Upper lobe of left lung (tissue), 6 donors: ENCODE measurements at places on chromosomes 7 and 10. TPM values are rescaled to one million over a fixed set of nuclear protein-coding genes. Genes with fewer than 3 reads are reported as not detected.

- H3K4me3 ChIP-seq = no peak overlapping the region
- H3K36me3 ChIP-seq = peaks cover 12% of the 10 kb centered on the region
- no peak overlapping the region for H3K27ac ChIP-seq
- H3K27me3 ChIP-seq = no peaks in the 10 kb centered on the region
- peak; percentile 16 for DNase-seq
Measured at GRCh38 chr7:44052771-44053365, 8.4 kb downstream of the DBNL start.

- H3K4me3 ChIP-seq = no peak overlapping the region
- H3K36me3 ChIP-seq = no peaks in the 10 kb centered on the region
- no peak for DNase-seq
- H3K27ac ChIP-seq = no peak overlapping the region
- peaks cover 13% of the 10 kb centered on the region for H3K4me1 ChIP-seq
Measured at GRCh38 chr10:42948040-42948439, 128.8 kb upstream of the RET start.

- H3K36me3 ChIP-seq = no peaks in the 10 kb centered on the region
- no peak overlapping the region for H3K4me3 ChIP-seq
- H3K27me3 ChIP-seq = no peaks in the 10 kb centered on the region
- peak overlapping the region; percentile 35 for H3K27ac ChIP-seq
- peaks cover 32% of the 10 kb centered on the region for H3K4me1 ChIP-seq
Measured at GRCh38 chr10:110058212-110058611, 50.4 kb downstream of the ADD3 start.

TMEM196 gene
- total RNA-seq = not detected

TSPAN33 gene
- 8.3 TPM for total RNA-seq

GRCh38 chr7:67758551-67758950 lies 761.9 kb downstream of the TYW1 start:
- no peak overlapping the region for H3K4me3 ChIP-seq
- no peak overlapping the region for H3K27ac ChIP-seq
- DNase-seq = no peak

DNA sequence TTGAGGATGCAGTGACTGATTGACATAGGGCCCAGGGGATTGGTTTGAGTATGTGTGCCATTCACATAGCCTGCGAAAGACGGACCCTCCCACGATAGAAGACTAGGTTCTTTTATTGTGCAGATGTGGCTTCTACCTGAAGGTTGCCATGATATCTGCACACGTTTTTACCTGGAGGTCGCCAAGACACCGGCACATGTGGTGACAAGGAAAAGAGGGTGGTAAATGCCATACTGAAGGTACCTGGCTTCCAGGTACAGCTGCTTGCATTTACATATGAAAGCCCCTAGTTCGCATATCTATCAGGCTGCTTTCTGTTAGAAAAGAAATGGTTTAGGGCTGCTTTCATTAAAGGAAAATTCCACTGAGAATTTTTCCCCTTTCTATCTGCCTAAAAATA lies 43.6 kb downstream of the ZNF22 start:
- H3K4me1 ChIP-seq = no peaks in the 10 kb centered on the region
- H3K27me3 ChIP-seq = no peaks in the 10 kb centered on the region
- no peaks in the 10 kb centered on the region for H3K36me3 ChIP-seq
- no peak overlapping the region for H3K4me3 ChIP-seq

DNA sequence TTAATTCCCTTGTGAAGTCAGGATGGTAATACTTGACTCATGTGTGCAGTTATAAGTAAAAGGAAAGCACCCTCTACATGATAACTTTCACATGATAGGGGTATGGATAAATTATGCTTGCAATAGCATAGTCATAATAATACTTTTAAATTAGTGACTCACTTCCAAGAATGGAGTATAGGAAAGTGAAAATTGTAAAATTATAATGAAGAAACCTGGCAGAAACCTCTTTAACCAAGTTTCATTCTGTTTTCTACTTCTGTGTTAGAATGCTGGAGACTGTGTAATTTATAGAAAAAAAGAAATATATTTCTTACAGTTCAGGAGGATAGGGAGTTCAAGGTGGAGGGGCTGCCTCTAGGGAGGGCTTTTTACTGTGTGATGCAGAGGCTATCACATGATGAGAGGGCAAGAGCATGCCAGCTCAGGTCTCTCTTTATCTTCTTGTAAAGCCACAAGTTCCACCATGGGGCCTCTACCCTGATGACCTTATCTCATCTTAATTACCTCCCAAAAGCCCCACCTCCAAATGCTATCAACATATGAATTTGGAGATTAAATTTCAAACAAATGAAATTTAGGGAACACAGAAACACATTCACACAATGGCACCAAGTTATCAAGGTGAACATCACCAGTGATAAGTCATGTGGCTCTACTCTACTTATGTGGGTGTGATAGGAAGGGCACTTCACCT lies 43.2 kb downstream of the HDAC9 start:
- no peak overlapping the region for H3K4me3 ChIP-seq
- DNase-seq = no peak
- H3K4me1 ChIP-seq = no peaks in the 10 kb centered on the region
- no peak overlapping the region for H3K27ac ChIP-seq
- H3K36me3 ChIP-seq = no peaks in the 10 kb centered on the region

- H3K4me1 ChIP-seq = peaks cover 5% of the 10 kb centered on the region
- H3K27ac ChIP-seq = peak overlapping the region; percentile 24
- H3K4me3 ChIP-seq = peak overlapping the region; percentile 47
- no peaks in the 10 kb centered on the region for H3K27me3 ChIP-seq
- H3K36me3 ChIP-seq = no peaks in the 10 kb centered on the region
Measured at GRCh38 chr7:151448261-151449252, 8.6 kb upstream of the CRYGN start.

- no peak overlapping the region for H3K27ac ChIP-seq
- H3K36me3 ChIP-seq = no peaks in the 10 kb centered on the region
- H3K4me3 ChIP-seq = no peak overlapping the region
- no peaks in the 10 kb centered on the region for H3K27me3 ChIP-seq
- no peak for DNase-seq
- H3K4me1 ChIP-seq = peaks cover 12% of the 10 kb centered on the region
Measured at GRCh38 chr7:33757050-33757449, 148.3 kb upstream of the BMPER start.

CCDC172 gene
- not detected for total RNA-seq

PRPS1L1 gene
- total RNA-seq = not detected
